ENCODE measurements at places on chromosomes 16 and 17.

GRCh38 chr17:2237521-2237921 lies 66.1 kb downstream of the SMG6 start:
- DNase-seq, result no peak

DNA sequence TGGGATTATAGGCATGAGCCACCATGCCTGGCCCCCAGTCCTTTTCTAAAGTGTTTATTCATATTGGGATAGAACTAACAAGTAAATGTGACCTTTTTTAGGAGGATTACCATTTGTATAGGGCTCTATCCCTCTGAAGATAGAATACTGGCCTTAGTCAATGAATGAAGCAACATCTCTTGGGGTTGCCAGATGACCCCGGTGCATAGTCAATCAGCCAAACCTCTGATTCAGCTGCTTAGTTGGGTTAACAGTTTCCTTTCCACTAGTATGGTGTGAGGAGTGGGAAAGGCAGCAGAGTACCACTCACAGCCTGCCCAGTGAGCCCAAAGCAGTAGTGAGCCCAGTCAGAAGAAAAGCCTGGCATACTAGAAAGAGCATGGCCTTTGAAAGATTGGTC lies 94.6 kb upstream of the TBX2 start:
- DNase-seq, result no peak

- no peak for DNase-seq
These were observed 53.7 kb downstream of the CACNG1 start for GRCh38 chr17:67098006-67098405.

DNA sequence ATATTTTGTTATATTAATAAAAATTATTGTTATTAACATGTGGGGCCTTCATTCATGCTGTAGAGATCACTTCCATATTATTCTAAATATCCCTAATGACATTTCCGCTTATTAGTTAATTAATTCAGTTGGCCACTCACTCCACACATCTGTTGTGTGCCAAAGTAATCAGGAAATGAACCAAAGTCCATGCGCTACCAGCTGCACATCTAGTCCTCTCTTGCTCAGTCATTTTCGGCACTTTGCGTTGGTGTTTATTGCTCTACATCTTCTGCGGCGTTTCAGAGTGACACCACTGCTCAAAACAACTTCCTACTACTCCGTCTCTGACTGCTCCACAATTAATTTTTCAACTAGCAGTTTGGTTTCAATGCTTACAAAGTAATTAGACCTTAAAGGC lies 101.4 kb upstream of the ZFHX3 start:
- no peak for DNase-seq

DNA sequence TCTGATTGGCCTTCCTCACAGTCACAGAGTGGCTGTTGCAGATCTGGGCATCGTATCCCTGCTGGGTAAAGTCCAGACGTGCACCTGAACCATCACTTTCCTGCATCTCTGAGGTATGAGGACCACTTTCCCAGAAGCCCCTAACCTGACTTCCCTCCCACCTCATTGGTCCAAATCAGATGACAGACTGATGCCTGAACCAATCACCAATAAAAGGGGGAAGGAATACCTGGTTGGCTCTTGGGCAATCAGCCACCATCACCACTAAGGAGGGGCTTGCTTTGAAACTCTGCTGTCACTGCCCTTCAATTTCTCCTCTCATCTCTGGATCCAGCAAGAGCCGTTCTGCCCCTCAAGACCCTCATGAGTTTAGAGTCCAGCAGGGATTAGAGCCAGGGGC lies 13.6 kb upstream of the WFDC1 start:
- peak; percentile 47 for DNase-seq

GRCh38 chr16:56961386-56961785 lies 364 bp upstream of the CETP start:
- DNase-seq, result no peak

DNA sequence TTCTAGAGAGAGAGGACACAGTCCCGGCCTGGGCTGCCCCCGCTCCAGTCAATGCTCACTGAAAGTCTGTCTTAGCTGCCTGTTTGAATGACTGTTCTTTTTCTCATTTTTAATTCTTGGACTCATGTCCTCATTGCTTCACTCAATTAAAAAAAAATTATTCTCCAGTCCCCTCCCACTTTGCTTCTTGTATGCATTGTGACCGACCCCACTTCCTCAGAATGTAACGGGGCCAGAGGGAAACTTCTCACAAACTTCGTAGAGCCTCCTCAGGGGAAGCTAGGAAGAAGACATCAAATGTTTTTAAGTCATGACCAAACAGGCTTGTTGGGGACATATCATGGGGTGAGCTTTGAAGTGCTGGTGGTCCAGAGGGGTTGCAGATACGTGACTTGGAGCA lies 113.2 kb downstream of the CCDC182 start:
- no peak for DNase-seq

GRCh38 chr17:69401251-69401650 lies 13.2 kb upstream of the MAP2K6 start:
- no peak for DNase-seq

DNA sequence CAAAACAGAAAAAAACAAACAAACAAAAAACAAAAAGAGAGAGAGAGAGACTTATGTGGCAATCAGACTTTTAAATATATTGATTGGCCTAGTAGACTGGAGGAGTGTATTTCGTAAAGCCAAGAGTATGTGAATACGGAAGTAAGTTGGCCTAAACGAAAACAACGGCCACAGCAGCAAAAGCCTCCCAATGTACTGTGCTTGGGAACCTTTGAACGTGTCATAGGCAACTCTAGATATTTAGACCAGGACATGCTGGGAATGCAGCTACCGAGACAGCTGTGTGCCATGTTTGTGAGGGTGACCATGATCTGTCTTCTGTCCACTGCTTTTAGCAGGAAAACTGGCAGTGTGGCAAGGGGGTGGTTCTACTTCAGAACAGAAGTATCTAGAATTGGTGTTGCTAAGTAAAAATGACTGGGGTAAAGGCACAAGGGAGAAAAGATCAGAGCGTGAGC lies 7.4 kb downstream of the MAF start:
- DNase-seq, result no peak

DNA sequence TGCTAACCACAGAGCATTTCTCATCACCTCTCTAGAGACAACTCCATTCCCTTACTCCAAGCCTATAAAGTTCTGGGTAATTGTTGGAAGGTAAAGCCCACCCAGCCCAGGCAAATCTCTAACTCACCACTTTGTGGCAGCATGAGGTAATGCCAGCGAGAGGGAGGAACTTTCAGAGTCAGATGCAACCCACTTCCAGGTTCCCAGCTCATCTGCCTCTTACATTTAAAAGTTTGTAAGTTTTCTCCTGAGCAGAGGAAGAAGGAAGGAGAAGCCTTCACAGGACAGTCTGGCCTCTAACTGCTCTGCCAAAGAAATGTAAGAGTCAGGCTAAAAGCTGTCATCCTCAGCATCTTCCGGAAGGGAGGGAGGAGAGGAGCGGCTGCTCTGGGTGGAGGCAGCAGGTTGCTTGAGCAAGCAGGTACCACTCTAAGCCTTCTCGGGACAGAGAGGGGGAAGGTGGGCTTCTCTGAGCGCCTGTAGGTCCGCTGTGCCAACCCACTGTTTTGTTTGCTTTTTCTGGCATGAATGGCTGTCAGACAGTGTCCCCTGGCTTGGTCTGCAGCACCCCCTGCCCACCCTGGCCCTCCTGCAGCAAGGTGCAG lies 1.0 kb downstream of the ZNF319 start:
- peak; percentile 67 for DNase-seq

GRCh38 chr16:56748191-56748590 lies 18.3 kb downstream of the NUP93 start:
- no peak for DNase-seq

DNA sequence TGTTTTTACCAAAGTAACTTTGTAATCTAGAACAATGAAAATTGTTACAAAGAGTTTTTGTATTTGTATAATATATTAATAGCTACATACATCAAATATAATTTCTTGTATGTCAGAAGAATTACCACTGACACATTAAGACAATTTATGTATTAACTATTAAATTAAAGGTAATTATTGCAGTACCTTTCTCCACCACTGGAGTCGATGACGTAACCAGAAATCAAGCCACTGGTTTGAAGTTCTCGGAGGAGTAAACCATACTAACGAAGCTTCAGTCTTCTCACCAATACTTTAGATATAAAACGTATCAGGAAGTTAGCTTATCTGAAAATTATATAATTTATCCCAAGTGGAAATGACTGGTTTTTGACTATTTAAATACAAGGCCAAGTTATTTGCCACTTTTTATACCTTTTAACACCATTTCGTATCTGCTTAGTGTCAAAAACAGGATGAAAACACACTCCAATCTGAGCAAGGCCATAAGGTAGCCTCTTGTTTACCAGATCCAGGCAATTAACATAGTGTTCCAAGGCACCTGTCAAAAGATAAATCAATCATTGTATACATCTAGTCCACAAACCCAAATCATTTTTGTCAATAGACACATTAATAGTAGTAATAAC lies 4.3 kb downstream of the POLG2 start:
- DNase-seq, result no peak

- DNase-seq, result no peak
These were observed 4.9 kb downstream of the CDH11 start for GRCh38 chr16:65116818-65117430.

DNA sequence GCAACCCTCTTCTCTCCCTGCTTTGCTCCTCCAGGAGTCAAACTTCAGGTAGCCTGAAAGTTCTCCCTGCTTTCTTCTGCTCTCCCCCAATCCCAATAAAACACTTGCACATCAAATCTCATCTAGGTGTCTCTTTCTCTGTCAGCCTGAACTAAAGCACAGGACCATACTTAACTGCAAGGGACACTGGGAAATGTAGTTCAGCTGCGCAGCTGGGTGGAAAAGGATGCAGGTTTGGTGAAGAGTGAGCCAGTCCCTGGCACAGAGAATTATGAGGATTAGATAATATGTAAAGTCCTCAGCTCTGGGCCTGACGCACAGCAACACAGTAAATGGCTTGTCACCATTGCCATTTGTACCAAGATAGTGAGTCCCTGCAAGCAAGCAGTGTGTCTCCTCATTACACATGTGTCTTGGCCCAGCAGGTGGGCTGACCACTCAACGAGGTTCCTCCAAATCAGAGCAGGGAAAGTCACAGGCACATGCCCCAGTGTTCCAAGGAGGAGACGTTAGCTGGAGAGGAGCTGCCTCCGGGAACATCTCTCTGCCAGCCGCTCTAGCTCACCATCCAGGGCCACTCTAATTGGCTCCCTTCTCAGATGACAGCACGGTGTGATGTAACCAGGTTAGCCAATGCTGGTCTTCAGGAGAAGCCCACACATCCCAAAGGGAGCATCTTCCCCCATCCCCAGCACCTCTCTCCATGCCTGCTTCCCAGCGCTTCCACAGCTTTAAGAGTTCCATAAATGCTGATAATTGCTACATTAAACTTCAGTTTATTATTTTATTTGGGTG lies 29.7 kb upstream of the IRX3 start:
- DNase-seq, result no peak

GRCh38 chr17:44502598-44503146 lies 534 bp downstream of the GPATCH8 start:
- DNase-seq, result no peak

GRCh38 chr17:39400547-39401411 lies 647 bp downstream of the FBXL20 start:
- no peak for DNase-seq
